Urinary bladder (tissue), 4 donors: ENCODE measurements at places on chromosomes 3 and 15. TPM values are rescaled to one million over a fixed set of nuclear protein-coding genes. Genes with fewer than 3 reads are reported as not detected.

AADACL2 gene
- 0.48 TPM for total RNA-seq

TGM4 gene
- total RNA-seq = not detected

ANKRD63 gene
- not detected for total RNA-seq

CACNA2D3 gene
- 1.7 TPM for total RNA-seq

AMIGO3 gene
- total RNA-seq = not detected

C3orf49 gene
- not detected for total RNA-seq

PLSCR5 gene
- not detected for total RNA-seq

GFM1 gene
- total RNA-seq = 63.1 TPM

CTXN2 gene
- not detected for total RNA-seq

DUOX2 gene
- 1.5 TPM for total RNA-seq

NOX5 gene
- 0.16 TPM for total RNA-seq

GHSR gene
- total RNA-seq = not detected

PRKCI gene
- 88.2 TPM for total RNA-seq
